Smooth muscle cell of the brain vasculature (primary cell): ENCODE measurements at places on chromosomes 5 and 9.

DNA sequence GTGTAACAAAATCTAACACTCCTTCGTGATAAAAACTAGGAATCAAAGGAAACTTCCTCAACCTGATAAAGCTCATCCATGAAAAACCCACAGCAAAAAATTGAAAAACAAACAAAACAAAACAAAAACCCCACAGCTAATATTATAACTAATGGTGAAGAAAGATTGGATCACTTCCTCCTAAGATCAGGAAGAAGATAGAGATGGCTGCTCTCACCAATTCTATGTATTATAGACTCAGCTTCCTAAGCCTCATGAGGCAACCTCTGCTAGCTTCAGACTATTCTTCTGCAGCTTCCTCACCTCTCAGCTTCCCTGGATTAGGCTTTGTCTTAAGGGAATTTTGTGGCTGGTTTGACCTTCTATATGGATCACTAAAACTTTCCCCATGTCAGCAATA, 40.1 kb downstream of the PHAX start:
- no peak for DNase-seq

GRCh38 chr9:134356496-134357470, 30.5 kb downstream of the RXRA start:
- DNase-seq, result no peak

DNA sequence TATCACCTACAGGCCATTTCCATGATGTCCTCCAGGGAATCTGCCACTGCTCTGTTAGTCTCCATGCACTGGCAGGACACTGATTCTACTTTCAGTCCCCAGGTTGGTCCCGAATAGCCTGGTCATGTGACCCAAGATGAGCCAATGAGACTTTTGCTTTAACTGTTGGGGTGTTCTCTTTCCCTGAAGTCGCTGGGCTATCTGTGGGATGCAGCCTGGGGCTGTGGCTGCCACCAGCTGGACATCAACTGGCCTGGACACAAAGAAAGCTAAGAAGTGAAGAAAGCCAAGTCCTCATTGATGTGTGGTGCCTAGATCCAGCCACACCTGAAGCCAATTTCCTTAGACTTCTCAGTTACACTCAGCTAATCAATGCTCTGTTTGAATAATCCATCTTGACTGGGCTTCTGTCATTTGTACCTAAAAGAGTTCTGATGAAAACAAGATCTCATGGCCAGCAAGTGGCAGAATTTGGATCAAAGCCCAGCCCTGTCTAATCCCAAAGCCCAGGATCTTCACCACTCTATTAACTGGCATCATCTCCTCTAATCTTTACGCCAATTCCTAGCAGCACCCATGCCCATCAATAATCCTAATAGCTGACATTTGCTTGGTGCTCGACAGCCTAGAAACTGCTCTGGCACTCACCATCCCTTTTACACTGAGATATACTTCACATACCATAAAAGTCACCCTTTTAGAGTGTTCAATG, 37.0 kb downstream of the SH3PXD2B start:
- no peak for DNase-seq

- DNase-seq, result no peak
Measured at GRCh38 chr5:145689235-145689634, 145.9 kb downstream of the PRELID2 start.

- no peak for DNase-seq
Measured at GRCh38 chr5:110932755-110933488, 138.6 kb upstream of the TSLP start.

DNA sequence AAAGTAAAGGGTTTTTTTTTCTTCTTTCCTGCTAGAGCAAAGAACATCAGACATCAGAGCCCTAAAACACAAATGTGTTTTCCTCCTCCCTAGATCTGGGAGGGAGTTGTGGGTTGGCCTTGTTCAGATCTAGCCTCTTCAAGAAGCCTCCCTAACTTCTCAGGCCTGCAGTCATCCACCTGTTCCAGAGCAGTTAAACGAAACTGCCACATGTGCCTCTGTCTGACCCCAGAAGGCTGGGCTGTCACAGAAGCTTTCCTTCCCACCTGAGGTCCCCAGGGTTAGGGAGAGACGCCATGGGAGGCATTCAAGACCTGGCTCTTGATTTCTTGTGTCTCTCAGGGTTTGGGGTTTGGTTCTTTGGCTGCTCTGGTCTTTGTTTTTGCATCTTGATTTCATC, 87.0 kb downstream of the DAB2IP start:
- no peak for DNase-seq

DNA sequence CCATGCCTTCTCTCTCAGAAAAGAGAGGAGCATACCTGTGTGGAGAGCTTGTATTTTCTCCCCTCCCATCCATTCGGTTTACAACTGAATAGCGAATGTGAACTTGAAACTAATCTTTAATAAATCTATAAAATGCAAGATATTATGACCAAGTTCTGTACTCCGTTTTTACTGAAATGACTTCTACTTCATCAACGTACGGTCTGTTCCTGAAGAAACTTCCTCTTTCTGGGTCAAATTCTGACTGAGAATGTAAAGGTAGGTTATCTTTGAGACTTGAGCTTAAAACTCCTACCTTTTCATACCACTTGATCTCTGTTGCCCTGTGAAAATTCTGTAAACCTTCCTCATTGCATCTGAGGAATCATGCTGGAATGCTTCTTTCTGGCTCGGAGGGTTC, 4.2 kb upstream of the CTNNAL1 start:
- no peak for DNase-seq

GRCh38 chr9:76216161-76216649, 178.0 kb downstream of the RFK start:
- peak; percentile 53 for DNase-seq

- DNase-seq, result no peak
Measured at GRCh38 chr5:174320051-174320450, 274.5 kb downstream of the NSG2 start.

GRCh38 chr5:30843541-30843940, 349.9 kb upstream of the CDH6 start:
- DNase-seq, result no peak

DNA sequence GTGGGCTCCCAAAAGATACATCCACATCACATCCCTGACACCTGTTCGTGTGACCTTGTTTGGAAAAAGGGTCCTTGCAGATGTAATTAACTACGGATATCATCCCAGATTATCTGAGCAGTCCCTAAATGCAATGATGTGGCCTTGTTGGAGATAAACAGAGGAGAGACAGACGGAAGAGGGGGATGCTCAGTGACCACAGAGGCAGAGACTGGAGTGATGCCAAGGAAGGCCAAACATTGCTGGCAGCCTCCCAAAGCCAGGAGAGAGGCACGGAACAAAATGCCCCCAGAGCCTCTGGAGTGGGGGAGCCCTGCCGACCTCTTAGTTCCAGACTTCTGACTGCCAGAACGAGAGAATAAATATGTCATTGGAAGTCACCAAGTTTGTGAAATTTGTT, 15.0 kb upstream of the VAV2 start:
- no peak for DNase-seq

GRCh38 chr9:112670991-112671625, 46.8 kb downstream of the INIP start:
- DNase-seq, result no peak
